ENCODE measurements at places on chromosomes 7 and 10.
A peak's percentile ranks its signal among the peaks of the same experiment; 100 is the strongest.

DNA sequence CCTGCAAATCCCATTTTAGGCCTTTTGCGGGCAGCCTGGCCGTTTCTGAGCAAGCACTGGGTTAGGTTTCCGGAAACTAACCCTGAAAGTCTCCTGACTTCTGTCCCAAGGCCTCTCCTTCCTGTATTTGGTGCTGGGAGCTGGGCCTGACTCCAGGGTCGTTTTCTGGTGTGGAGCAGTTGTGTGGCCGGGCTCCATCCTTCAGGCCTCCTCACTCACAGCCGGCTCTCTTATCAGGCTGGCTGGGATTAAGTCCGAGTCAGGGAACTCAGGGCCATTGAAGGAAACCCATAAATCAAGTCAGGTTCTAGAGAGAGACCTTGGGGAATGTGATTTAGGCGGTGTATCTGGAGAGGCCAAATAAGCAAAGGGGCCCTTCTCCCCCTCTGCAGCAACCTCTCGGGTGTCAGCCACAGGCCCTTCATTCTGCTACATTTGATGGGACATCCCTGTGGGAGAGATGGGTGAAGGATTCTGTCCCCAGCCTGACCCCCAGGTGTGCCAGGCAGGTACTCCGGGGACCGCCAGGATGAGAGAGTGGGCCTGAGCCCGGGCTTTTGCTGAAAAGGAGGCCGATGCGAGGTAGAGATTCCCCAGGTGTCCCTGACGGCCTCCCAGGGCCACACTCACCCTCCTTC lies 3.3 kb downstream of the GATA3 start:
- no peak for DNase-seq

GRCh38 chr10:72009425-72010081 lies 45.4 kb downstream of the CHST3 start:
- no peak for DNase-seq

GRCh38 chr7:36395171-36395894 lies 5.7 kb downstream of the ANLN start:
- no peak for DNase-seq

GRCh38 chr10:113866551-113867394 lies 12.3 kb downstream of the NHLRC2 start:
- DNase-seq: no peak

DNA sequence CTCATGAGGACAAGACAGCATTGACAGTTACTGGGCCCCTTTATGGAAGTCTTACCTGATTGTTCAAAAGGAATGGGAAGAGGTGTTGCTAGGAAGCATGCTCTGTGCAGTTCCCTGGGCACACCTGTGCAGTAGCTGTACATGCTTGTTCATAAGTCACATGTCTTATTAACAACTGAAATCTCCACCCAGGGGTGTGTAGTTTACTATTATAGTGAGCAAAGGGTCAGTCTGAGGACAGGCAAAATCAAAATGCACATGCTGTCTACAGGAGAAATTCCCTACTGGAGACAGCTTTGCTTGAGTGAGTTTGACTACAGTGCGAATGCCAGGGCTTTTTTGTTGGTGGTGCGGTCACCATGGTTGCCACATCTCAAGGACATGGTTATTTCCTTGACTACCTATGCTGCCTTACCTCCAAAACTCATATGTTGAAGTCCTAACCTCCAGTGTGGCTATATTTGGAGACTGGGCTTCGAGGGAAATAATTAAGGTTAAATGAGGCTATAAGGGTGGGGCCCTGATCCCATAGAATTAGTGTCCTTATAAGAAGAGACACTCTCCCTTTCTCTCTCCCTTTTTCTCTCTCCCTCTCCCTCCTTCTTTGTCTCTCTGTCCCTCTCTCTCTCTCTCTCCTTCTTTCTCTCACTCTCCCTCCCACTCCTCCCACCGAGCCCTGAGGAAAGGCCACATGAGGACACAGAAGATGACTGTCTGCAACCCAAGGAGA lies 48.3 kb upstream of the RNF32 start:
- no peak for DNase-seq

DNA sequence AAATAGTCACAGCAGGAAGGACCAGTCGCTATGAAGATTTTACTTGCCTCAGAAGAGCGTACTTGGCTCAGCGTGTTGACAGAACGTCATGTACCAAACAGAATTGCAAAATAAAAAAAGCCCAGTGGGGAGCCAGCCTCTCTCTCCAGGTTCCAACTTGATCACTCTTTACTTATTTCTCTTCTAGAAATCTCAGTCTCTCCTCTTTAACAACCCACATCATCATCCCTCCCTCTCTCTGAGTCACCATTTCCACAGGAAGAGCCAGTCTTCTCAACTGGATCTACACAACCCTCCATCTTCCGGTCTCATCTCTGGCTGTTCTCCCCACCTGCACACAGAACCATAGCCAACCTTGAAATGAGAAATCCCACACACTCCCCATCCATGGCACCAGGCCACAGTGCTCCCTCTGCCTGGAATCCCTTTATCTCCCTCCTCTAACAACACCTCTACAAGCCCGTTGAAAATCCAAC lies 718.3 kb downstream of the GRID1 start:
- no peak for DNase-seq

GRCh38 chr10:96287392-96288105 lies 16.2 kb upstream of the BLNK start:
- no peak for DNase-seq

- DNase-seq: peak; percentile 57
Measured at GRCh38 chr7:152025077-152025936, at the start of gene GALNT11. GALNT11 (plus strand) TSS chr7:152025674; CDS start chr7:152094228, 68,554 bp downstream.

GRCh38 chr7:43313628-43314378 lies 201.4 kb downstream of the HECW1 start:
- DNase-seq: no peak

DNA sequence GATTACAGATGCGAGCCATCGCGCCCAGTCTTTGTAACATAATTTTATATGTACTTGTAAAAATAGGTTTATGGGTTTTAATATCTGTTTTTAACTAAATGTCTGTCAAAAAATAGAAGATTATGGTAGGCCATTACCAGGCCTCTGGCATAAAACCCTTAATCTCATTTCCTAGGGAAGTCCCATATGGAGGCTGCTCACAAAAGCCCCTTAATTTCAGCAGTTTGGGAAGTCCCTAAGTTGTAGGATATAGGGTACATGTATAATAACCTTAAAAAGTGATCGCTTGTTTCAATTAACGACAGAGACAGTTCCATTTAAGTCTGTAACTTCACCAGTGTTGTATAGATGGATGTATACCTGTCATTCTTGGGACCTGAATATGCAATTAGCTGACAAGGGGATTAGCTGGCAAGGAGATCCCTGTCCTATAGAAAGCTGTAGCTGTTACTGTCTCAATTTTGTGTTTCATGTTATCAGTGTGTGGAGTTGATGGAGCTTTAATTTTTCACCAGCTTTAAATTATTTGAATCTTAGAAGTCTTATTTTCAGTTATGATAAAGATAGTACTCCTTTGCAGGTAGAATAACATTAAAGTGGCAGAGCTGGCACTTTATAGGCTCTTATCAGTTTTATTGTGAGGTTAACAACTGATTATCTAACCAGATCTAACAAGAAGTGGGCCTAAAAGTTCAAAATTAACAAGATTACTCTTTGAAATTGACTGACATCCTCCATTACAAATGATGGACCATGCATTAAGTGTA lies 10.5 kb downstream of the TRIM24 start:
- DNase-seq: no peak

DNA sequence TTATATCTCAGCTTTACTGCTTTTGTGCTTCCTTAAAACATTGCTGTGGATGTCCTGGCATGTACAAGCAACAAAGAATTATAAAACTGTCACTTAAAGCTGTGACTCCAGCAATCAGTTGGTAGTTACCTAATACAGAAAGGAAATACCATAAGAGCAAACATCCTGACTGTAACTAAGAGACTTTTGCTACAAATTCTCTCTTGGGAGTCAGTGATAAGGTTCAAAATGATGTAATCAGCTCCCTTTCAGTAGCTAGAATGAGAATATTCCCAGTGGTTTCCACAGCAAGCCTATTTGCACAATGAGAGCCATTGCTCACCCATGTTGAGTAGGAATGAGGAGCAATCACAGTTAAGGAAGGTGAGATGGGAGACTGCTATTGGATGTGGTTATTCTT lies 7.6 kb downstream of the PNLIPRP1 start:
- DNase-seq: no peak

GRCh38 chr10:14653271-14654161 lies 121.2 kb downstream of the FAM107B start:
- DNase-seq: no peak

GRCh38 chr7:158821171-158822031 lies 7.9 kb downstream of the ESYT2 start:
- peak; percentile 13 for DNase-seq

DNA sequence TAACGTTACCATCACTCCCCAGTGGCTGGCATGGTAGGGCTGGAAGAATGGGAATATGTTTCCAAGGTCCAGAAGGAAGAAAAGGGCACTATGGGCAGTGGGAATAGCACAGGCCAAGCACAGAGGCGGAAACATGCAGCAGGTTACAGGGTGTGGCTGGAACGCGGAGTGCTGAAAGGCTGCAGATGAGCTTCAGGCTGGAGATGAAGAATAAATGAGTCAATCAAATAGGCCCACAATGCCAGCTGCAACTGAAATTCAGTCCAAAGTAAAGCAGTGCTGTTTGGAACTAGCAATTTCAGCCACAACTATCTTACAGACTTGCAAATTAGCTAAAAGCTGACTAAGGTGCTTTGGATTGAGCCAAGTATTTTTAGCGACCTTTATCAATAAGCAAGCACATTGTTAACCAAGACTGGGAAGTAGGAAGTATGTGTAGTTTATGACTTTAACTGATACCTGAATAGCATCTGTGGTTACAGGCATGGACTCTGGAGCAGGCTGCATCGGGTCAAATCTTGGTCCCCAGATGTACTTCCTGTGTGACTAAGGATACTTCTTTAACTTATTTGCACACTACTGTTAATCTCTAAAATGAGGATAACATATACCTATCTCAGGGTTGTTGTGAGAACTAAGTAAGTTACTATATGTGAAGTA lies 77.5 kb upstream of the CTTNBP2 start:
- peak; percentile 26 for DNase-seq

DNA sequence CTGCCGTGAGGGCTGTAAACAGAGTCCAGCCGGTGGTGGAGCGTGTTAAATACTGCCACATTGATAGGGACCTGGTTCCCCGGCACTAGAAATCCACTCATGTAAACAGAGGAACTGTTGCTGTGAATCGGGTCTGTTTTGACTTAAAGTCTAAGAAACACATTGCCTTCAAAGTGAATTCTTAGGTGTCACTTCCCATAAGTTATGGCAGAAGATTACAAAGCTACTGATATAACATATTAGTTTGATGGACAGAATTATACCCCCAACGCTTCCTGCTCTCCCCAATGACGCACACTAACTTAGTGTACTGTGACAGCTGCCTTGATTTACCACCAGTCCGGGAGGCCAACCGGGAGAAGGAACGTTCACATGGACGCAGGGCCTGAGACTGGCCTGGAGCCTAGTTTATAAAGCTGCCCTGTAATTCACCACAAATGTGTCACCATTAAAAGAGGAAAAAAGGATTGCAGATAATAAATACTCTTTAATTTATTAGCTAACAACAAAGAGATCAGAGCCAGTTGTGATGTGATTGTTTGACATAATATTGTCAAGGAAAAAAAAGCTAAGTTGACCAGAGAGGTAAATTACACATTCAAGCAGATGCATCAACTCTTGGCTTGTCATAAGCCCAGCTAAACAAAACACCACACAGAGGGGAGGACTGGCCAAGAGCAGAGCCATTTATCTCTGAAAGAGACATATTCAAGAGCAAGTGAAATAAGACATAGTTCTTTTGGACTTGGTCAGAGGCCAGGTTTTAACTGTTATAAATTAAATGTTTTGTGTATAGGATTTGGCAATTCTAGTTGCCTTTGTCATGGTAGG lies 820.6 kb downstream of the LRMDA start:
- DNase-seq: no peak
